ENCODE measurements at places on chromosomes 11 and 22.

DNA sequence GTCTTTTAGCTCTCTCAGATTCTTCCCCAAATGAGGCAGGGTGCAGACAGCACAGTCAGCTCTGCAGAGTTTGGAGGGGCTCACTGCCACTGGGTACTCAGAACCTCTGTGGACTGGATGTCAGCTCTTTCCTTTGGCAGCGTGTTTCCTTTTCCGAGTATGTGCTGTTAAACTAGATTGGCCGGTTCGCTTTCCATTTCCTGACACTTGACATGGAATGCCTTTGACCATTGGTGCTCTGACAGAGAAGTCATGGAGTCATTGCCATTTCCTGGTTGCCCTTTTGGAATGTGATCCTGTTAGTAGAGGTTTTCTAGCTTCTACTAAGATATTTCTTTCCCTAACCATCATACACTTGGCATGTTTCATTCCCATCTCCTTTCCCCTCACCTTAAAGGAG is 86.7 kb downstream of the SWAP70 start:
- no peak for DNase-seq

DNA sequence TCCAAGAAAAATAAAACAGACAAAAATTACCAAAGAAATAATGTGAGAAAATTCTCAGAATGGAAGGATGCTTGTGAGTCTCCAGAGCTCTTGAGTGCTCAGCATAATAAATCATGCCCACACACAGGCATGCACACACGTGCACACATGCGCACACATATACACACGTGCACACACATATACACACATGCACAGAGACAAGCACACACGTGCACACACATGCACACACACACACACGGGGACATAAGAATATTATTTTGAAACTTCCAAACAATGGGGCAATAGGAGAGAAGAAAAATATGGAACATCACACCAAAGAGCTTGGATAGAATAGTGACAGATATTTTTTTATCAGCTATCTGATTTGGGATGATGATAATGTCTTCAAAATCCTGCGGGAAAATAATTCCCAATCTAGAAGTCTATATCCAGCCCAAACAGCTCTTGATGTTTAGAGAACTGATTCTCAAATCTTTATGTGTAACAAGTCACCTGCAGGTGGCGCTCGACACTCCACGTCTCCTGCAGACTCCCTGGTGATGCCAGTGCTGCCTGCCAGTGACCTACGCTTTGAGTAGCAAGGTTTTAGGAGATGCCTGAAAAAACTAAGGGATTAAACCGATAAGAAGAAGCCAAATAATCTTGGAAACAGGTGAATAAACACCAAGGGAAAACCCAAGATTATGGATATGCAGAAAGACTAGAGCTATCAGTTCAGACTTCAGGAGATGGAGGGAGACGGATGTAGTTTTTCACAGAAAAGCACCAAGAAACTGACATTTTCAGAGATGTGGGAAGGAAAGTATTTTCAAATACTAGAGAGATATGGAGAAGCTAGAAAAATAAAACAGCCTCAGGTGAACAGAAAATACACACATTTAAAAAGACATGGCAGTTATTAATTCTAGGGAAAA is 743.6 kb downstream of the ETS1 start:
- peak; percentile 93 for DNase-seq

- DNase-seq, result no peak
These were observed 24.4 kb upstream of the CBX7 start for GRCh38 chr22:39176714-39177455.

DNA sequence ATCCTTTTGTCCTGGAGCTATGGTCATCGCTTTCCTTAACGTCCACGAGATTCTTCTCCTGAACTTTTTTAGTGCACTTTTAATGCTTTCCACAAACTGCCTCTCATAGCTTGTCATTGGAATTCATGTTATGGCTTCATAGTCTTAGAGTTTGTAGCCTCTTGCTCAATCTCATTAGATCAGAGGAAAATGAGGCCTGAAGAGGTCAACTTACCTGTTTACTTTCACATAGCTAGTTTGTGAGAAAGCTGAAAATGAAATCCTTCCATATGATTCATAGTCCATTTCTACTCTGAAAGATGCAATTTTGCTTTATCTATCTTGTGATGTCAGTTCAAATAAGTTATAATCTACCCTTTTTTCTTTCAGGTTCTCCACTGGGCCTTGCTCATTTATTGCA is 1747.2 kb upstream of the RAG2 start:
- DNase-seq, result no peak

DNA sequence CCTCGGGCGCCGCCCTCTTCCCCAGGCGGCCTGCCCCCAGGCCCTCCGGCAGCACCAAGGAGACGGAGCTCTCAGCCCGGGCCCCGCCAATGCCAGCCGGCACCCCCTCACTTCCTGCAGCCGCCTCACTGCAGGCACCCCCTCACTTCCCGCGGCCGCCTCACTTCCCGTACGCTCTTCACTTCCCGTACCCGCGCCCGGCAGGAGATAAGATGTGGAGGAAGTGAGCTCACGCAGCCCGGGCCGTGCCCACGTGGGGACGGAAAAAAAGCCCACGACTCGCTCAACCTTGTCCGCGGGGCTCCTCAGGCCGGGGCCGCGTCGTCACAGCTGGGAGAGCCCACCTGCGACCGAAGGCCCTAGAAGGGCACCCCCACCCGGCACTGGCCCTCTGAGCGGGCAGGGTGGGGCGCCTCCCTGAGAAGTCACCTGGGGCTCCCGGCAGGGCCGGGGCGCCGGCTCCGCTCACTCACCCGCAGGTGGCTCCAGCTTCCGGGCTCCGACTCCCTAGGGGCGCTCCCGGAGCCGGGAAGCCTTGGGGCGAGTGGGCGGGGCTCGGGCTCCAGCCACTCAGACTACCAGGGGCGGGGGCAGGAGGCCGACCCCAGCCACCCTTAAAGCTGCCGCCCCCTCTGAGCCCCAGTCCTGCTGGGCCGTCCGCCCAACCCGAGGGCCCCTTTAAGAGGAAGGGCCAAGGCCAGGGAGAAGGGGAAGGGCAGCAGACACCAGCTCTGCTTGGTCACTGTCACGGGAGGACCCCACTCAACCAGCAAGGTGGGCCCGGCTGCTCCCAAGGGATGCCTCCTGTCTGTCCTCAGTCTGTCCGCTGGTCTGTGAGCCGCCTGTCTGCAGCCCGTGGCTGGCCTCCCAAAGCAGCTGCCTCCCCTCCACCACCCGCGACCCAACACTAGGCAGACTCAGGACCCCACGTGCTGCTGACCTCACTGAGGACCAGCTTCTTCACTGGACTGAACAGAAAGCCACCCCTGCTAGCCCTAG is 31.4 kb downstream of the PISD start:
- peak; percentile 75 for DNase-seq

- no peak for DNase-seq
These were observed 410.3 kb downstream of the KCNA4 start for GRCh38 chr11:29606330-29607031.

DNA sequence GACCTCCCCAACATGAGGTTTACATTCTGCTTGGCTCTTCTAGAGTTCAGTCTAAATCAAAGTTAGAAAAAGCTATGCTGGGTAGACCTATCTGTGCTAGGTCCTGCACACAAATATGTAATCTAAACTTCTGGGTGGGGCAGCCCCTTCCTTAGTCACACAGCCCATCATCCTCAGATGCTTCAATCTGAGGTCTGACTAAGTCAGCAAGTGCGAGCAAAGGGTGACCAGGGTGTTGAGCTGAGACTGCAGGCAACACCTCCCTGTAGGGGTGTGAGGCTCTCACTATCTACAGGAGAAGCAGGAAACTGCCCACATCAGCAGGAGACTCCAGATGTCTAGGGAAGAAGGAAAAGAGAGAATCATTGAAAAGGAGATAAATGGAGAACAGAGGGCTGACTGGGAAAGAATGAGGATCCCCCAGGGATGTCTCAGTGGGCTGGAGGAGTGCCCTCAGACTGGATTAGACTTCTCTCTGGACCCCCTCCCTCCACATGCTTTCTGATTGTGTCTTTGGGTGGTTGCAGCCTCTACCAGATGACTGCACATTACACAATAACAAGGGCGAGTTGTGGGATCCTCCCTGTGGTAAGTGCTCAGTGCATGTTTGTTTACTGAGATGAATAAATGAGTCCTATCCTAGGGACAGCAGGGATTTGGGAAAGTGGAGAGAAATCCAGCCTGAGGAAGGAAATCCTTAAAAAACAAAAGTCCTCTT is 266.2 kb upstream of the PLET1 start:
- no peak for DNase-seq

- no peak for DNase-seq
These were observed 186.9 kb downstream of the EFCAB6 start for GRCh38 chr22:43625242-43625641.

GRCh38 chr11:115895594-115895993 is 391.4 kb upstream of the CADM1 start:
- no peak for DNase-seq

DNA sequence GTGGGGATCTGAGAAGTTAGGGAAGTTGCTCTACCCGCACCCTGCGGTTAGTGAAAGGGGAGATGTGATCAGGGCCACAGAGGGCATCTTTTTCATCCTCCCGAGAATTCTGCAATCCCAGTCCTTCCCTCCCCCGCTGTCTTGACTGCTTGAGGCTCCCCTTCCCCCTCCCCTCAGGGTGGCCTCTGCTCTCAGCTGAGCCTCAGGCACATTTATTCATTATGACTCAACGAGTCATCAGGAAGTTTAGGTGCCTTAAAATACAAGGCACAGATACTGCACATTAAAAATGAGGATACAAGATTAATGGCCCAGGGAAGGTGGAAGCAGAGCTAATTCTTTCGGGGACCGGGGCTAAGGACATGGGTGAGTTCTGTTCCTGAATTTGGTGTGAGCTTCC is 104.0 kb downstream of the CACNA1I start:
- DNase-seq, result no peak

DNA sequence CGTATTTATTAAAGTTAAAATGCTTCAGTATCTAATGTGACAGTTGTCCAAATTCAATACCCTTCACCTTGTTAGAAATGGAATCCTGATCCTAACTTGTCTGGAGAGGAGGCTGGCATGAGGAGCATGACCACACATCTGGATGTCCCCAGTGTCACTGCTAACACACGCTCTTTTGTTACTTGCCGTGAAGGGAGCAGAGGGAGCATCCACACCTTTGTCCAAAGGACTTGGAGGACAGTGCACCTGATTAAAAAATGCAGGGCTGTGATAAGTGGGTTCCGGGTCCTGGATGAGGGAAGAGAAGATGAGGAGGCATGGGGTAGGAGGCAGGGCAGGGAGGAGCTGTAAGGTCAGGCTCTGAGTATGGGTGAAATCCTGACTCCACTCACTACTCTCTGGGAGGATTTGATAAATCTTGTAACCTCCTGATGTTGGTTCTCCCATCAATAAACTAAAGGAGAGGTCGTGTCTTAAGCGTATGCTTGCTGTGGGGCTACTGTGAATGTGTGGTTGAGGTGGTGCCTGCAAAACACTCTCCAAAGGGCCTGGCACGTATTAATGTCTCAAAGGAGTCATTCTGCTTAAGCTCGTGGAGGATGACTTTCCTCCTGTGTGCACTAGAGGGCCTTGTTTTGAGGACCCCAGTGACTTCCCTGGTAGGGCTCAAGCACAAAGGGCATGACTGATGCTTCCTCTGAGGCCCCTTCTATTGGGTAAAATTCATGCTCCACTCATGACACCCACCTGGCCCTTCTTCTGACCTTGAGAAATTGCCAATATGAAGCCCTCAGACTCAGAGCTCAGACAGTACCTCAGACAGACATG is 16.8 kb upstream of the IGLL5 start:
- DNase-seq, result no peak

DNA sequence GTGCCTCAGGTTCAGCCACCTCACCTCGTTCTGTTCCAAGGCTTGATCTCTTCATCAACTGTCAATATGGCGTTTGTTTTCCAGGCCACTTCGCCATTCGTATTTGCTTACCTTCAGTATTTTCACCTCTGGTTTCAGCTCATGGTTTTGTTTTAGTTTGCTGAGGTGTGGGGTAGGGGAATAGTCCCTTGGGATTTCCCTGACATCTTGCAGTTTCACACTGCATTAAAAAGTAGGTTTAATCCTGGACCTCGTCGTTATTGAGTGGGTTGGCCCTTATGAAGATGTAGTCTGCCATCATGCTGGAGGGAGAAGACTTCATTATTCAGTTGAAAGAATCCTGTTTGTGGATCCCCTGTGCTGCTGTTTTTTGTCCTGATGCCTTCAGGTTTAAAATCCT is 46.0 kb downstream of the C11orf91 start:
- no peak for DNase-seq

DNA sequence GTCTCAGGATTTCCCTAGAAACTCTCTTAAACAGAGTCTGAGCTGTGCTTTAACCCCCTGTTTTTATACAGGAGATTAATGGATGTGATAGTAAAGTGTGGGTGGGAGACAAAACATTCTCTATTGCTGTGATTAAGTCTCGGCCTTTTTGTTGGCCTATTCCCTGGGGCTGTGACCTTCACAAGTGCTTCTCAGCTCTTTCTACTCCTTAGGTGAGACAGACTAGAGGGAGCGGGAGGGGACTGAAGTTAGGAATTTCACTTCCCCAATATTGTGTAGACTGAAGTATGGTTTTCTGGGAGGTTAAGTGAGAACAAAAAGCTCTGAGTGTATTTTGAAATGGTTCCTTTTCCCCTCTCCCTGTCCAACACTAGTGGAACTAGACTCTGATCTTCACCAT is 29.8 kb upstream of the OR8B8 start:
- DNase-seq, result no peak

- no peak for DNase-seq
These were observed 94.5 kb downstream of the PHF21A start for GRCh38 chr11:46026606-46027293.

- no peak for DNase-seq
These were observed 75.6 kb upstream of the APOA1 start for GRCh38 chr11:116913000-116913399.

DNA sequence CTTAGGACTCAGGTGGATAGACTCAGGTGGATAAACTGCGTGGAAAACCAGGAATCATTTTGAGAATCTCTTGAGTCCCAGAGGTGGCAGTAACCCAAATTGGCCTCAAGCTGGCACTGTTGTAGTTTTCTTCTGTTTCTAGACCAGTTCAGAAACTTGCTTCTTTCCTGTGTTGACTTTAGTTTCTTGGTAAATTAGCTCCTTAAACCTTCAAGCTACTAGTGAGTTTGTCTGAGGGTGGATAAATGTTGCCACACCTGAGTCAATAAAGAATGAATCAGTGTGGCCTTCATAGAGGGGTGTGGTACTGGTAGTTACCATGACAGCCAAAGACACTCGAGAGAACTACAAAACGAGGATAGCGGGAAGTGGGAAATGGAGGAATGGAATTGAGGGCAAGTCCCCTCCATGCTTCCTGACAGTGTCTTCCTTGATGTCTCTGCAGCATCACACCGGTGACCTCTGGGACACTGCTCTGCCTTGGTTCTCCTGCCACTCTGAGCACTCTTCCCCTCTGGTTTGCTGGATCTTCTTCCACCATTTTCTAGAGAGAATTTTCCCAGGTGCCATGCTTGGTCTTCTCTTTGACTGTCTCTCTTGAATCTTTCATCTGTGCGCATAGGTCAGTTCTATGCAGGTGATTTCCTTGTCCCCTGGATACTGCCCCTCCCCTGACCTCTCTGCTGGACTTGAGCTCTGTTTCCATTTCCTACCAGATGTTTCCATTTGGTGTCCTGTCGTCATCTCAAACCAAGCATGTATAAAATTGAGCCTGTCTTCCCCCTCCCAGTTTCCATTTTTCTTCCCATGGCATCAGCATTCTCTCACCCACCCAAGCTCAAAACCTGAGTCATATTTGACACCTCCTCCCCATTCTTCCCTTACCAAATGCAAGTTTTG is 7.2 kb downstream of the POLD4 start:
- no peak for DNase-seq

All from pancreas (tissue), 10 donors.